Activated CD8-positive, alpha-beta memory T cell treated with anti-CD3 and anti-CD28 coated beads for 1 hour (primary cell): ENCODE measurements at places on chromosomes 7 and 10.

DNA sequence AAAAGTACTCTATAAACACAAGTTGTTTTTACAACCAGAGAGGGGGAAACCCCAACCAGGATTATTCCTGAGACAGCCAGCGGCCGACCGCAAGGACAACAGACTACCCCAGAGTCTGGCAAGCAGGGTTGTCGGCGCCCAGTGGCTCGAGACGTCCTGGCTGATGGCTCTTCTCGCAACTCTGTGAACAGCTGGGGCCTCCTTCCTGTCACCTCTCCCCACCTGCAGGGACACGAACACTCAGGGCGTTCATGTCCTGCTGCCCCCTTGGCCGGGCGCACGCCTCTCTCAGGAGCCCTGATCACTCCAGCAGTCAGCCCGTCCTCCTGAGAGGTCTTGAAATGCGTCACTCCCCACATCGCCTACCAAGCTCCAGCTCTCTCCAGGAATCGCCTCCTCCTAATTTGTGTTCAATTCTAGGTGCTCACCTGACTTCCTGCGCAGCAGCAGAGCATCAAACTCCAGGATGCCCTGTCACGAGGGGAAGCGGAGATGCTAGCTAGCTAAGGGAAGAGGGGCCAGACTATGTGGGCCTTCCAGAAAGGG, 66.4 kb upstream of the TNRC18 start:
- no peak for DNase-seq

DNA sequence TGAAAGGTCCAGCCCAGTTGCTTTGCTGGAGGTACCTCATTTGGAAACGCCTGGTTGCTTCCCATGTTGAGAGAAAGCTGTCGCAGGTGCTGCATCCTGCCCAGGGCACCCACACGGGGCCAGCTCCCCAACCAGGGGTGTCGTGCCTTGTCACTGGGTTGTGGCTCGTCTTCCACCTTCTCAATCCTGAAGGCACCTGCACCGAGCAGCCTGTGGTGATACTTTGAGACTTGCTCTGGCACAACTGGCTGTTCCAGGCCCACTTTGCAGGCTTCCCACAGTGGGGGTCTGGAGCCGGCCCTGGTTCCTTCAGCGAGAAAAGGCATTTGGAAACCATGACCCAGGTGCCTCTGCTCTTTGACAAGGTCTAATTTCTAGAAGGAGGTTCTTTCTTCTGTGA, 197.3 kb upstream of the PPP2R2D start:
- DNase-seq: no peak

DNA sequence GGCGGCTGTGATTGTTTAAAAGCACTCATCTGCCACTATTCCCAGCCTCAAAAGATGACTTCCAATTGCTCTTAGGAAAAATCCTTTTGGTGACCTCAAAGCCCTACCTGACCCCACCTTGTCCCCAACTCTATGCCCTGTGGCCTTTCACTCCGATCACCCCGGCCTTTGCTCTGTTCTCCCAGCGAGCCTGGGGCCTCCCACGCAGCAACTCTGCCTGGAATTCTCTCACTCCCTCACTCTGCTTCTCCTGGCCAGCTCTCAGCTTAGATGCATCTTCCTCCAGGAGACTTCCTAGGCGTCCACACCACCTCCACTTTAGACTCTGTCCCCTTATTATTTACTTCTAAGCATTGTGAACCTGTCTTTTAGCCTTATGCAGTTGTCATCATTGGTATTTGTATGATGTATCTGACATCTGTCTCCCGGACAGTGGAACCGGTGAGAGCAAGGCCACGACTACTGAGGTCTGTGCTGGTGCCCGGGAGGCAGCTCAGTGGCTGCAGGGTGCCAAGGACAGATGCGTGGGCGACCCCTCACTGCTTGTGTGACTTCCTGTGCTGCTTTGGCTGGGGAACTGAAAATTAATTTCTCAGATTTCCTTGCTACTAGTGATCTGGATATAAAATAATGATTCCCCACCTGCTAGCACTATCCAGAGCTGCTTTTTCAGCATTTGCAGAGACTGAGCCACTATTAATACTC, 63.0 kb downstream of the PIP4K2A start:
- no peak for DNase-seq

- DNase-seq: no peak
Observed at GRCh38 chr7:70016044-70016770, 417.9 kb downstream of the AUTS2 start.

DNA sequence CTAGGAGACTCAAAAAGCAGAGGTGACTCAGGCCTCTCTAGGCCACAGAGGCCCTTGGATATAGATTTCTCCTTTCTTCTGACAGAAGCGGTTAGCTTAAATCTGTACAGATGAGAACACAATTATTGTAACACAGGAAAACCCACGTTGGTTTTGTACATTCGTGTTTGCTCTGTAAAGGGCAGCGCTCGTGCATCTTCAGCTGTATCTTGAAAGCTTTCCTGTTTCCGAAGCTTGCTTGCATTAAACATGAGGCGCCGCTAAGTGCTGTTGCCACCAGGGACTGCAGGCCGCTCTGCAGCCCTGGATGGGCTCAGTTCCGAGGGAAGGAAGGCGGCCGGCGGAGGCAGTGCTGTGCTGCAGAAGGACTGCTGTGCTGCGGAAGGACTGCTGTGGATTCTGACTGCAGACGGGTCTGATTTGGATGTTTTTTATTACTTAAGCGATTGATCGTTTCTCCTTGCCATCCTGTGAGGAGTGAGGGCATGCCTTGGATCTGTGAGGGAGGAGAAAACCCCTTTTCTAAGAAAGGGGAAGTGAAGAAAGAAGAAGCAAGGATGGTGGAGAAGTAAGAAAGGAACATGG, 53.3 kb downstream of the FHIP2A start:
- DNase-seq: no peak

DNA sequence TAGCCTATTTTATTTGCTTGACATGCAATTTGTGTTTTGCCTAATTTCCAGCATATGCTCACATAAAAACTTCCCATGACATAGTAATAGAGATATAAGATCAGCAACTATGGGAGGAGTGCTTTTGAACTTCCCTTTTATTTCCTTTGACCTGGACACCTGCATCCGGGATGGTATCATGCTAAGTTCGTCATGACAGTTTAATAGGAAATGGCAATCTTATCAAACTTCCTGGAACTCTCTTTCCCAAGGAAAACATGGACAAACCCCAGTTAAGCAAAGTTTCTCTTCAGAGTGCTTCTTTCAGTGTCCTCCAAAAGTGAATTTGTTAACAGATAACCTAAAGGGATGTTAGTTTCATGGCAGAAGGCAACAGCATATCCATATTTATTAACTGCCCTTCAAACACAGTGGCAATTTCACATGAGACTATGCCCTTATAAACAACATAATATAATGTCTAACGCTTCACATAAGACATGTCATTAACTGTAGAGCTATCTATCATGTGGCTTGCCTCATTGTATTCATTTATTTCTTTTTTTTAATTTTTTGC, 474.7 kb upstream of the SEMA3A start:
- no peak for DNase-seq

- no peak for DNase-seq
Observed at GRCh38 chr7:100394077-100394476, 20.8 kb downstream of the PILRA start.

GRCh38 chr7:139131601-139132041, 22.1 kb upstream of the ZC3HAV1 start:
- DNase-seq: no peak

- no peak for DNase-seq
Observed at GRCh38 chr10:72068901-72069446, 19.4 kb downstream of the SPOCK2 start.

DNA sequence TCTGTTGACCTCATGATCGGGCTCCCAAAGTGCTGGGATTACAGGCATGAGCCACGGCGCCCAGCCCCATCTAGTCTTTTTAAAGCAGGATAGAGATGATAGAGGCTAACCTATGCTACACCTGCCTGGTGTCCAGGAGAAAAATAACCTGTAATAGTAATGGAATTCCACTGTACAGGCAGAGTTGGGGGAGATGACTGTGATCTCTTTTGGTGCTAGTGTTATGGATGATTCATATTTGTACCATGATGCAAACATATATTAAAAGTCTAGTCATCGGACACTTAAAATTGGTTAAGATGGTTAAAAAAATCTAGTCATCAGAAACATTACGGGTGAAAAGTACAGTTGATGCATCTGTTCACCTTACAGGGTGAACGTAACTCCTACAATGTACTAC, 6.1 kb upstream of the SAR1A start:
- no peak for DNase-seq
